Left ventricle myocardium inferior (tissue), 1 donor: ENCODE measurements at places on chromosomes 7 and 10. TPM values are rescaled to one million over a fixed set of nuclear protein-coding genes. Genes with fewer than 3 reads are reported as not detected.

DNA sequence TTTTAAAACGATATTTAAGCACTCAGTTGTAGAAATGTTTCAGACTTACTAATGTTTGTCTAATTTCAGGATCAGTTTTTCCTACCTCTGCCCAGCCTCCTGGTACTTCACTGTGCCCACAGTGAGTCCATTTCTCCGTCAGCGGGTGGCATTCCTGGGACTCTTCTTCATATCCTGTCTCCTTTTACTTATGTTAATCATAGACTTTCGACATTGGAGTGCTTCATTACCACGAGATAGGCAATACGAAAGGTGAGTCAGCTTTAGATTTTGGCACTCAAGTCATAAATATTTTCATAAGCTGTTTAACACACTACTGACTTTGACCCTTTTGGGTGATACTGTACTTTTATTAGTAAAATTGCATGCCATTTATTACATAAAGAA is 2.1 kb downstream of the ENTPD7 start:
- DNase-seq, result no peak

DNA sequence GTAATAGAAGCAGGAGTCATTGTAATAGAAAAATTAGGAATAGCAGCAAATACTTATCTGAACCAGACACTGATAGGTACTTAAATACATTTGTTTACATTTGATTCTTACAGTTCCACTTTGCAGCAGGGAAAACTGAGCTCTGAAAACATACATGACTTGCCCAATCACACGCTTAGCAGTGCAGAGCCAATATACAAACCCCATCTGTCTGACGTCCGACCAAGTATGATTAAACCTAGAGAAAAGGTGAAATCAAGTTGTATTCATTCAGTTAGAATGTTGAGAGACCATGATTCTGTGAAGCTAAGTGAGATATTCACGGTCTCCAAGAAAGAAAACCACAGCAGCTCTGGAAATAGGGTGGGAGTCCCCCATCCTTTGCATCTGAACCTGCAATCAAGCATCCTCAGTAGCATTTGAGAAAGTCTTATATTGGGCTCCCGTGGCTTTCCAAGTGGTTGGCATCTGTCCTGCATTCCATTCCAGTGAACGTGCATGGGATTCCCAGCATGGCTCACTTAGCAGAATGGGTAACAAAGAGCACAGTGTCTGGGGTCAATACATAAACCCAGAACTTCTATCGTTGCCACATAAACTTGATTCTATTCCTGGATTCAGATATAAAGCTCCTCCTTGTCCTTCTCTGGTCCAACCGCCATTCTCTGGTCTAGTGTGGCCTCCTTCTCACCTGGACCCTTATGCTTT is 148.7 kb upstream of the RSU1 start:
- no peak for DNase-seq

DNA sequence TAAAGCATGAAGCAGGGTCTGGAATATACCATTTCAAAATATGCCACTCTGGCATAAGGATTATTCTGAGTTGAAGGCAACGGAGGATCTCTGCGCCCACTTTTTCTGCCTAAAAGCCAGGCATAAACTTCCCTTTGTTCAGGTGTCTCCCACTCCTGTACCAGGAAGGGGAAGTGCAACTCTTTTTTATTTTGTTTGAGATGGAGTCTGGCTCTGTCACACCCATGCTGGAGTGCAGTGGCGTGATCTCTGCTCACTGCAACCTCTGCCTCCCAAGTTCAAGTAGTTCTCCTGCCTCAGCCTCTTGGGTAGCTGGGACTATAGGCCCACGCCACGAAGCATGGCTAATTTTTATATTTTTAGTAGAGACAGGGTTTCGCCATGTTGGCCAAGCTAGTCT is 18.2 kb downstream of the SVIL start:
- DNase-seq, result no peak

- no peak for DNase-seq
These were observed 134.7 kb upstream of the AGR3 start for GRCh38 chr7:17016402-17017010.

- no peak for DNase-seq
These were observed 185.6 kb downstream of the PFKFB3 start for GRCh38 chr10:6388261-6388893.

GRCh38 chr7:128863433-128863989 is 855 bp downstream of the ATP6V1F start:
- no peak for DNase-seq

DNA sequence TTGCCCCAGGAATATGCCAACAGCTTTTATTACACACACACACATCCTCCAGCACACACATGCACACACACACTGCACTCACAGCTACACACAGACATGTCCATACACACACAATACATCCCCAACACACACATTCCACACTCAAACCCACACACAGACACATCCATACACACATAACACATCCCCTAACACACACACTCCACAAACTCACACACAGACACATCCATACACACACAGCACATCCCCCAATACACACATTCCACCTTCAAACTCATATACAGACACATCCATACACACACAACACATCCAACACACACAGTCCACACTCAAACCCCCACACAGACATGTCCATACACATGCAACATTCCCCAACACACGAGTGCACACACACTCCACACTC is 19.1 kb downstream of the SH3PXD2A start:
- no peak for DNase-seq

DNA sequence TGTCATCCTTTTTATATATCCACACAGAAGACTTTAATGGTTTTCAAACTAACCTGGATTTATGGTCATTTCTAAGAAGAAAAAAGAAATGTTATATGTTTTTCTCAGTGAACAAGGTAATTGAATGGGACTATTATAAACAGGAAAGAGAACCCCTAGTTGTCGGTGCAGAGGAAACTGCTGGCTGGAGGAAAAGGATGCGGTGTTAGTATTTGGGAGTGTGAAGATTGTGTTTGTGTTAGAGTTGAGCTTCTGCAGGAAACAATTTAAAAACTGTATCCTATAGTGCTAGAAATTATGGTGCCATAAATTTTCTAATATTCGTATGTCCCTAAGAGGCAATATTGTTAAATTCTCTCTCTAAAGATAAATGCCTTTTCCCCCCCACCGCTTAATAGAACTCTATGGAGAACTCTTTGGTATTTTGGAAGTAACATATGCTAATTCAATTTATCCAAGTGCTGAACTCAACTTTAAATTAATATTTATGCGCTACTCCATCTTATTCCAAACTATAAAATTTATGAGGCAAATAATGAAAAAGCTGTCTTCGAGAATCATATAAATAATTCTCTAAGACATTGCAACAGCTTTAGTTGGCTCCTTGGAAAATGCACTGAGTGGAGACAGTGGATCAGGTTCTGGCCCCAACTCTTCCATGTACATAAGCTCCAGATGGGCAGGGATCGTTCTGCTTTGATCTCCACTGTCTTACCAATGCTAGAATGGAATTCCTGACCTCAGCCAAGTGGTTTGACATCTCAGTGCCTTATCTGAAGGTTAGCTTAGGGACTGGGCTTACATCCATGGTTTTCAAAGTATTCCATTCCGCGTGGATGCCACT is 5.6 kb downstream of the BZW2 start:
- no peak for DNase-seq

GRCh38 chr7:150981644-150982043 is 3.5 kb upstream of the KCNH2 start:
- no peak for DNase-seq

Gene MRPL43
- total RNA-seq, result 49.7 TPM

Gene AGBL3
- 1.5 TPM for total RNA-seq

Gene DYDC2
- not detected for total RNA-seq
